ENCODE measurements at places on chromosomes 12 and 14.

GRCh38 chr12:51923506-51924365, 16.4 kb downstream of the ACVRL1 start:
- no peak for DNase-seq

DNA sequence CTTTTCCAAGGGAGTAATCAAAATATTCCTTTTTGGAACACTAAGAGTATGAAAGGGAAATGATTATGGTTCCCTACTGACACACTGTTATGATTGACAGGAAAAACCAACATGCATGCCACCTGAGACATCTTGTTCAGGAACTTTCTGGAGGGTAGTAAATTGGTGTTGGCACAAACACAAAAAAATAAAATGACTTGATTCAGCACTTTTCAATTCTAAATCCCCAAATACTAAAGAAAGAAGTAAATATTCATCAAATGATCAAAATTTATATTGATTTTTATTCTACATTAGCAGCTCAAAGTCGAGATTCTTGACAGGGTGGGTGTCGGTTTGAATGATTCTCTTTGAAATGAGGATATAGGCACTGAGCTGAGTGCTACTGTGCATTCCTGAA, 271.4 kb upstream of the NPAS3 start:
- no peak for DNase-seq

DNA sequence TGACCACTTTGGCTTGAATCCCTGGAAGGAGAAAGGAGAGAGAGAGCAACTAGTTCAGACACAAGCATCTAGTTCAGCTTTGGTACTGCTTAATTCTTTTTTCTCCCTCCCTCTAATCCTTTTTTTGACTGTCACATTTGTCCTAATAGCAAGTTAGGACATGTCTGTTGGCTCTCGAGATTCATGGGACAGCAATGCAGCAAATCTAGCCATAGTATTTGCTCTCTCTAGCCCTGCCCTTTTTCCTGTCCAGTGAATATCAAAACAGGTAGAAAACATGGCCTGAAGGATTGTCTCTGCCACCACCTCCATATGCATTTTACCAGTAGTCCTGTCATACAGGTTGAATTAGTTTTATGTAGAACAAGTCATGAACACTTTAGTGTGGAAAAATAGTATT, 116.4 kb downstream of the PTPRB start:
- DNase-seq, result no peak

- DNase-seq, result no peak
These were observed 65.7 kb downstream of the TMEM30B start for GRCh38 chr14:61215222-61216020.

DNA sequence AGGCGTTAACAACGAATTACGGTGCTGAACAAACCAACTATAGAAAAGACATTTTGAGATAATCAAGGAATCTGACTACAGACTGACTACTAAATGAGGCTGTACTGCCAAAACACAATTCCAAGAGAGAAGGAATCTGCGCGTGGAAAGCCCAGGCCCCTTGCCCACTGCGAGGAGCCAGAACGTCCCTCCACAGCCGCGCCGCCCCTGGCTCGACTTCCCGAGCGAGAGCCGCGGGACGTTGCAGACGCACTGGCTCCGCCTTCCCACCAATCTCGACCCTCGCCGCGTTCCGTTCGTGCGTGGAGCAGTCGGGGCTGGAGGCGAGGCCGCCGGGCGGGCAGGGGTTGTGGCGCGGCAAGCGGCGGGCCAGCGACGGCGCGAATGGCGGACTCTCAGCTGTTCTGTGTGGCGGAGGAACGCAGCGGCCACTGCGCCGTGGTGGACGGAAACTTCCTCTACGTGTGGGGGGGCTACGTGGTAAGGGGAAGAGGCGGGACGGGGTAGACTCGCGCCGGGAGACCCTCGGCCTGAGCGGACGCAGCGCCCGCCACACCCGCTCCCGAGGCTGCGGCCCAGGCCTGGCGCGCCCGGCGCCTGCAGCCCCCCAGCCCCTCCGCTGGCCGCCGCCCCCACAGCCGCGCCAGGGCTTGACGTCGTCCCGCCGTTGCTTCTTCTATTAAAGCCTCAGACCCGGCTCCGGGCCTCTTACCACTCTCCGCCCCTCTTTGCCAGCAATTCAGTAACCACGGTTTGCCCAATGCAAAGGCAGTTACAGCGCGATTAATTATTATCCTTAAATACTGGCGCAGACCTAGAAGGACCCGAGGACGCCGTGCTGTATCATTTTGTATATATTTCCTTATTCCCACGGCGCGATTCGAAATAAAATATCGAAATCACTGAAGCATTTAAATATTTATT, at the start of gene KLHDC1:
Gene KLHDC1, plus strand, starts transcription at position 310 of the 924 bp plus-strand sequence. Its CDS starts 75 bp downstream, at position 385.
- peak; percentile 23 for DNase-seq

GRCh38 chr12:130601327-130601726, 114.8 kb downstream of the RIMBP2 start:
- no peak for DNase-seq

Data from NCI-H1048 (cell line).